ENCODE measurements at places on chromosomes 5 and 9.

DNA sequence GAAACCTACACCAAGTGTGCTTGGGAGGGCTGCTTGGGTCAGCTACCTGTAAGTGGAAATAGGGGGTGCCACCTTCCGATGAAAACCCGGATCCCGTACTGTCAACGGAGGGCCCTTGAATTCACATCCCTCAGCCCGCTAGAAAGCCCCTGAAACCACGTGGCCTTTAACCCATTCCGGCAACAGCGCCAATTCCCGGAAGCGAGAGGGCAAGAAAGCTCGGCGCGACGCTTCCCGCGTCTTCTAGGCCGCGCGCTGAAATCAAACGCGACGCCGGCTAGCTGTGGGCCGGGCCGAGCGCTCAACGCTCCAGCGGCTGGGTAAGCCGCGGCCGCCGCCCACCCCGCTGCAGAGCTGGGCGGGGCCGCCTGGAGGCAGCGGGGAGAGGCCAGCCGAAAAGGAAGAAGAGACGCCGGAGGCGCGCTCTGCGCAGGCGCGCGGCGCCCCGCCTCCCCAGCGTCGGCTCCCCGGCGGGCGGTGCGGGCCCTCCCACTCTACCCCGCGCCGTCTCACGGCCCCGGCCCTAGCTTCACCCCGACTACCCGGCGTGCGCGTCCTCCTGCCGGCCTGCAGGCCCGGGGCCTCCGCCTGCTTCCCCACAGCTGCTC lies at the start of gene KIF2A:
TSS of gene KIF2A (plus strand) at position 492 of the 608 bp plus-strand sequence. CDS start 267 bp downstream, outside the sequence.
- peak; percentile 83 for DNase-seq

DNA sequence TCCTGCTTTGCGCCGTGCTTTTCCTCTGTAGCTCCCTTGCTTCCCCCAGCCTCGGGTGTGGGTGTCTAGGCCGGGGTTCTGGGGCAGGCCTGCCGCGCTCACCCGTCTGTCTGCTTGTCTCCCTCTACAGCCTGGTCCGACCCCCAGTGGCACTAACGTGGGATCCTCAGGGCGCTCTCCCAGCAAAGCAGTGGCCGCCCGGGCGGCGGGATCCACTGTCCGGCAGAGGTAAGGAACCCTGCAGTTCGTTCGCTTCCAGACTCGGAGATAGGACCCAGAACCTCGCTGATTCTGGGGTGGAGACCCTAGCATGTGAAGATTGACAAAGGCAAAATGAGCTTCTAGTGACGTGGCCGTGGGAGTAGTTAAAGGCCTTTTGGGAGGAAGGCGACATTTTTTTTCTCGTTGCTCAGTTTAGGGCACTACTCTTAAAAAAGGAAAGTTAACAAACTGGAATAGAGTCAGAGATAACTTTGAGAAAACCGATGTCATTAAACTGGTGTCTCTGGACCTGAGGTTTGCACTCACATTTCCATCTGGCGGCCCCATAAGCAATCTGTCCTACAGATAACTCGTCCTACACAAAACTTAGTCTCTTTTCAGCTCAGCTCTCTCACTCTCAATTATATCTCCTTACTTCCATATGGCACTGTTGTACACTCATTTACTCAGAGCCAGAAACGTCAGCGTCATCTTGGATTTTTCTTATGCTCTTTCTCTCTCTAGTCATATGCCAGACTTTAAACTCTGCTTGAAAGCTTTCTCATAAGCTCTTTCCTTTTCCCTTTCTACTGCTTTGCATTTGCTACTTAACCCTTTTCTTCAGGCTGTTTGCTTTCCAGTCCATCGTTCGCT lies 561 bp downstream of the SEC61B start:
- DNase-seq: no peak

- DNase-seq: no peak
Observed at GRCh38 chr5:135662061-135662481, 83.3 kb upstream of the CXCL14 start.

DNA sequence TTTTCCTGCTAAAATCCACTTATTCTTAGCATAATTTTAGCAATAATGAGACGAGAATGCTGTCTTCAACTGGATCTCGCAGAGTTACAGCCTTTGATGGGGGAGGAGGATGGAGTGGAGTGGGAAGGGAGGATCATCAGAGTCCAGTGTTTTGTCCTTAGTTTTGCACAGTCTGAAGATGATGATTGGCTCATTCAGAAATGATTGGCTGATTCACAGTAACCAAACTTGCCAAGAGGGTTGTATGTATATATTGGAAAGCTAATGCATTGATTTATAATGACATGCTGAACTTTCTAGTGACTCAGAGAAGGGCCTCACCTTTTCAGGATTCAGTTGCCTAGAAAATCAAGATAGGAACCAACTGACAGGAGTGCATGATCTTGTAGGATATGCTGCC lies 448.0 kb downstream of the CCDC171 start:
- DNase-seq: no peak

GRCh38 chr5:167853421-167853820 lies 438.0 kb upstream of the WWC1 start:
- no peak for DNase-seq

DNA sequence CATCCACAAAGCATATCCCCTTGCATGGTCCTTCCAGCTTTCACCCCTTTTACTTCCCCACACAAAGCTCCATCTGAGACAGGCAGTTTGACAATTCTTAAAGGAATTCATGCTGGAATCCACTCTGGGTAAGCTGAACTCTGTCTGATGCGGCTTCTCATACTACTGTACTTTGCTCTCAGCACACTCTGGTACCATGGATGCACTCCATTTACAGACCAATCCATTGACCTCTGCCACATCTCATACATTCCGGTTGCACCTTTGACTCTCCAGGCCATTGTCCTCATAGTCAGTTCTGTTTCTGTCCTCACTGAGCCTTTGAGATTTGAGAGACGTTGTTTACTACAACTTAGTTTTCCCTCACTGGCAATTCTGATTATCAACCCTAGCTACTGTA lies 12.2 kb downstream of the SPATA9 start:
- no peak for DNase-seq

DNA sequence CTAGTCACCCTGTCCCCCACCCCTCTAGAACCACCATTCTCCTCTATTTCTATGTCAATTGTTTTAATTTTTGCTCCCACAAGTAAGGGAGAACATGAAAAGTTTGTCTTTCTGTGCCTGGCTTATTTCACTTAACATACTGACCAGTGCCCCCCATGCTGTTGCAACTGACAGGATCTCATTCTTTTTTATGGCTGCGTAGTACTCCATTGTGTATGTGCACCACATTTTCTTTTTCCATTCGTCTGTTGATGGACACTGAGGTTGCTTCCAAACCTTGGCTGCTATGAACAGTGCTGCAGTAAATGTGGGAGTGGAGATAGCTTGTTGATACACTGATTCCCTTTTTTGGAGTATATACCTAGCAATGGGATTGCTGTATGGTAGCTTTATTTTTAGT lies 7.4 kb upstream of the TERT start:
- DNase-seq: no peak

- no peak for DNase-seq
Observed at GRCh38 chr9:37928552-37929430, 24.9 kb upstream of the SLC25A51 start.

DNA sequence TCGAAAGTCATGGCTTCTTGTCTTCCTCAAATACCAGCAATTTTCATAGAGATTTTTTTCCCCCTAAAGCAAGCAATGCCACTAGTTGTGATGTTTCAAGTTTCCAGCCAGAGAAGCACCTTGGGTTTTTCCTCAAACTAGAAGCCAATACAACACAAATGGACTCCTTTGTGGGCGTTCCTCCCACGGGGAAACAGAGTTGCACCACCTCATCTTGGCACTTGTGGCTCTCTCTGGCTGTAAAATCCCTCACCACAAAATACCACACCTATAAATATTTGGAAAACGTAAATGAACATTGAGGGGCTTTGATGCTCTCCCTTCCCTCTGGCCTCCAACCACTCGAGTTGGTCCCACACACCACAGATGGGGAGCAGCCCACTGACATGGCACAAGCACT lies 67.2 kb upstream of the PCA3 start:
- no peak for DNase-seq

DNA sequence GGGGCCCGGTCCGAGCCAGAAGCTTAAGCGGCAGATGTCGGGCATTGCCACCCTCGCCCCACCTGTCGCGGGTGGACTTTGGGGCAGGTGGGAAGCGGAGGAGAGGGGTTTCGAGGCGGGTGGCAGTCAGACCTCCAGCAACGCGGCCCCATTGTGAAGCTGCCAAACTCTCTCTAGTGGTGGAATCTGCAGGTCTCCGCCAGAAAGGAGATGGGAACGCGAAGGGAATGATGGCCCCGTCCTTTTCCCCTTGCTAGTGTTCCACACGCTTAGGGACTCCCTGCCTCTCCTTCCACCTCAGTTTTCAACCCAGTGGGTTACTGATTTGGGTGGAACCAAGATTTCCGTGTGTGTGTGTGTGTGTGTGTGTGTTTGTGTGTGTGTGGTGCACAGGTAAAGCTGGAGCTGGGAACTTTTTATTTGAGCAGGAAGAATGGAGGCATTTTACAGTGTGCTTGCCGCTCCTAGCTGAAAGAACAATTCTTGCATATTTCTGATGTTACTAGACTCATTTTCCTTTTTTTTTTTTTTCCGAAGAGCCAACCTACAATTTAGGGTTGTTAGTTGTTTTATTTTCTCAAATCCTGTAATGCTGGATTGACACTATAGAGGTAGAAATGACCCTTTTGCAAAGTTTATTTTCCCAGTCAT lies 1.3 kb downstream of the MACIR start:
- peak; percentile 59 for DNase-seq

GRCh38 chr5:154103233-154103632 lies 64.5 kb downstream of the MFAP3 start:
- no peak for DNase-seq

- DNase-seq: no peak
Observed at GRCh38 chr9:131719262-131719908, 20.5 kb downstream of the RAPGEF1 start.

DNA sequence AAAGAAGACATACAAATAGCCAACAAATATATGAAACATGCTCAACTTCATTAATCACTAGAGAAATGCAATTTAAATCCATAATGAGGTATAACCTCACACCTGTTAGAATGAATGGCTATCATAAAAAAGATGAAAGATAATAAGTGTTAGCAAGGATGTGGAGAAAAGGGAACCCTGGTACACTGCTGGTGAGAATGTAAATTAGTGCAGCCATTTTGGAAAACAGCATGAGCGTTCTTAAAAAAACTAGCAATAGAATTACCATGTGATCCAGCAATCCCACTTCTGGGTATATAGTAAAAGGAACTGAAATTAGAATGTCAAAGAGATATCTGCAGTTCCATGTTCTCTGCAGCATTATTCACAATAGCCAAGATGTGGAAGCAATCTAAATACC lies 64.2 kb upstream of the CEP78 start:
- no peak for DNase-seq

DNA sequence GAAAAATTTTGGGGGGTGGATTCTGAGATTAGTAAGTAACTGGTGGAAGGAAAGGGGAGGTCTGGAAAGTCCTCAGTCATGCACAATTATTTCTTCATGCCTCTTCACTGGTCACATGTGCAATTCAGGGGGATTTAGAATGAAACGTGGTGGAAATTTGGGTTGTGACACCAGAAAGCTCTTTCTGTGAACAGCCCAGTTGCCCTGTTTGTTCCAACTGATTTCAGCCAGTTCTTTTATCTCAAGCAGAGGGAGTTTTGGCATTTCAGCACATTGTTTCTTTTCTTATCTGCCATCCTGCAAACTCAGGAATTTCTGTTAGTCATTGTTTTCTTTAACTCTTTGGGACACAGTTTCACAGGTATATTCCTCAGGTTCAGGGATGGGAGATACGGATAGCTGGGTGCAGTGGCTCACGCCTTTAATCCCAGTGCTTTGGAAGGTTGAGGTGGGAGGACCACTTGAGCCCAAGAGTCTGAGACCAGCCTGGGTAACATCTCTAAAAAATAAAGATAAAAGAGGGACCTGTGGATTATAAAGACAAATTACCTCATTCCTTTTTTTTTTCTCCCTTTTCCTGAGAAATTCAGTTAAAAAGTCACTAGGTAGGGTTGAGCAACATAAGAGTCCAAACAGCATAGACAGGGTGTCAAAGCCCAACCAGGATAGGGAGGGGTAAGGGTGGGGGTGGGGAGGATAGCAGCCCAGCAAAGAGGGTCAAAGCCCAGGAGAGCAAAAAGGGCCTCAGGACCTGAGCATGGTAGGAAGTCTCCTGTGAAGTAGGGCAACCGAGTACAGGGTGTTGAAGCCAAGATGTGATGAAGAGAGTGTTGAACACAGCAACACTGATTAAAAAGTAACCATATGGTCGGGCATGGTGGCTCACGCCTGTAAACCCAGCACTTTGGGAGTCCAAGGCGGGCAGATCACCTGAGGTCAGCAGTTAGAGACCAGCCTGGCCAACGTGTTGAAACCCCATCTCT lies 5.4 kb upstream of the B4GALT1 start:
- DNase-seq: no peak

DNA sequence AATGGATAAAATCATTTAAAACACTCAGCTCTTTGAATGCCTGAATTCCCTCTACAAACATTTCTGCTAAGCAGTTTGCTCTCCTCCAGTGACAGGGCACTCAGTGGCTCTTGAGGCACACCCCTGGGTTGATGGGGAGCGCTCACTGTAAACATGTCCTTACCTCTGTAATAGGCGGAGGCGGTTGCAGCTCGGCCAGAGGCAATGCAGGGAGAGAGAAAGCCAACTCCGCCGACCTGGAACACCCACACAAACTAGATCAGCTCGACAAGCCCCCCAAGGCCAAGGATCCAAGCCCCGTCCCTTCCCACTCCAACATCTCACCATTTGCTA lies 329 bp downstream of the CDC23 start:
- DNase-seq: no peak

GRCh38 chr5:131389096-131389868 lies 125.4 kb downstream of the CDC42SE2 start:
- DNase-seq: no peak

DNA sequence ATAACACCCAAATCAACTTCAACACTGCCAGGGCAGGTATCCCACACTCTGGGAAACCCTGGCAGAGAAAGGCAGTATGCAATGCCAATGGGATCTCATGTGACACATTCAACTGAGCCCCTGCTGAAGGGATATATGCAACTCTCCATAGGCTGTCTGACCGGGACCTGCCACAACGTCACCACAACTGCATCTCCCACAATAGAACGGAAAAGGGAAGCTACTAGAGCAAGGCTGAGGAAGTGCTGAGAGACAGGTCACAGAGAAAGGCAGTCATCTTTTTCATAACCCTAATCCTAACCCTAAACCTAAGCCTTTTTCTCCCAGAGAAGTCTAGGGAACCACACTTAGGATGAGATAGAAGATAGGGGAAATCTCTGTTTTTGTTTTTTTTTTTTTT lies 345.9 kb upstream of the CD180 start:
- no peak for DNase-seq

DNA sequence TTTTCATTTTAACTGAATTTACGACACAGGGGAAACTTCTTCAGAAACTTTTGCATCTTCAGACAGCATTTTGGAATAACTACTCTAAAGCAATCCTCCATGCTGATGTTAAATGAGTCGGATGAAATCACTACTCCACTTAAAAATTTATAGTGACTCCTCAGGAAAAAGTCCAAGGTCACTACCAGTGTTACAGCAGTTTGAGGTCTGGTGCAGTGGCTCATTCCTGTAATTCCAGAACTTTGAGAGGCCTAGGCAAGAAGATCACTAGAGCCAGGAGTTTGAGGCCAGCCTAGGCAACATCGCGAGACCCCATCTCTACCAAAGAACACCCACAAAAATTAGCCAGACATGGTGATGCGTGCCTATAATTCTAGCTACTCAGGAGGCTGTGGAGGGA lies 5.9 kb upstream of the GAS1 start:
- no peak for DNase-seq
